Activated T-cell treated with anti-CD3 and anti-CD28 coated beads for 24 hours (primary cell): ENCODE measurements at places on chromosomes 7 and 10.

DNA sequence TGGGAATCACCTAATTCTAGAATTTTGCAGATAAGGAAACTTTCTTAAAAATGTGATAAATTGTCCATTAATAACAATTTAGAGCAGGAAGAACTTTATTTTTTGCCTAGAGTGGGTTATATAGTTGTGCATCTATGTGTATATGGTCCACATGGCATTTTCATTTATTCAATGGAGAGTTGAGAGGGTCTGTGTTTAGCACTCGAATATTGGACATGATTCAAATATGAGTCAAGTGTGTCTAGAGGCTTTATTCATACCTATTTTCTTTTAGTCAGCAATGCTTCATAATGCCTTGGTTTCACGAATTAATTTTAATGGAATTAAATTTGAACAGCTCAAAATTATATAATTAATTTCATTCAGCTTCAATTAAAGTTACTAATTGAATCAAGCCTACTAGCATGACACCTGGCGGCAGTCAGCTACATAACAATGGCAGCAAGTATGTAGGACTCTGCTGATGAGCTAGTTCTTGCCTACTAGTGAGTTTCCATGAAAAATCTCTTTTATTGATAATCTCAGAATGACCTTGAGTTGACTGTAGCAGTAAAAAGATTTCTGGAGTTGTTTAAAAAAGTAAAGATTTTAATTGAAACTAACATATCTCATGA lies 17.7 kb downstream of the MDFIC start:
- DNase-seq, result no peak

DNA sequence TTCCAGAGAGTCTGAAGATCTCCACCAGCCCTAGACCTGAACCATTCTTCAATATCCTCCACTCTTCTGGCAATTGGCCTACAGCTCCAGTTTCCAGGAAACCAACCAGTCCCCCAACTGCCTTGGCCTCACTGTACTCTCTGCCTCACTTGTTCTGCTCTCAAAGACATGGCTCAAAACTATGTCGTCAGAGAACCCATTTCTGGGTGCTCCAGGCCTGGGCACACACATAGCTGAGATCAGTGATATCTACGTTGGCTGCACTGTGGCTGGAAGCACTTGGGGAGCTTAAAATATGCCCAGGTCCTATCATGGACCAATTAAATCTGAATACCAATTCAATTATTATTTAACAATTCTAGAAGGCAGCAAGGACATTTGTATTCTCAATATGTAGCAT lies 93.1 kb downstream of the COBL start:
- DNase-seq, result no peak

- no peak for DNase-seq
Measured at GRCh38 chr10:86757113-86757972, 924 bp downstream of the BMPR1A start.

DNA sequence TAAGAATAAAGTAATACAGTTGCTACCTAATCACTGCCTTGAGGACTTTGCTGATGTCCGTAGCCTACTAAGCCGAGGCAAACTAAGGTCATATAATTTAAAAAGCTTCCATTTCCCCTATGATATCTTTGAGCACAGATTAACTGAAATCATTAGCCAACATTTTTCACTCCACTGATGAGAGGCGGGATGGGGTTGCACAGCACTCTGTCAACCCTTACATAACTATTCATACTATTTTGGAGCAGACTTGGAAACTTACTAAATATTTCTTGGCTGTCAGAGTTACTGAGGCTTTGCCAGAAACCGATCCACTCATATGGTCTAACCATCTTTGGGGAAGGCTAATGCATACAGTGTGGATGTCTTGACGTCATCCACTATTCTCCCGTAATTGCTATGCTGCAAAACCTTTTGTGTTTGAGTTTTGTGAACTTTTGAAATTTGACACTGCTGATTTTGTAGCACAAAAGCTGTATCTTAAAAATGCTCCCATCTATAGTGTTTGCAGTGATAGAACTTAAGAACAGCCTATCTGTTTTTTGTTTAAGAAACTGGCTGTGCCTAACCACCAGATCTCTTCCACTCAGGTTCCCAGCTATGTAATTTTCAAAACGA lies 248.7 kb downstream of the TSPAN12 start:
- no peak for DNase-seq

DNA sequence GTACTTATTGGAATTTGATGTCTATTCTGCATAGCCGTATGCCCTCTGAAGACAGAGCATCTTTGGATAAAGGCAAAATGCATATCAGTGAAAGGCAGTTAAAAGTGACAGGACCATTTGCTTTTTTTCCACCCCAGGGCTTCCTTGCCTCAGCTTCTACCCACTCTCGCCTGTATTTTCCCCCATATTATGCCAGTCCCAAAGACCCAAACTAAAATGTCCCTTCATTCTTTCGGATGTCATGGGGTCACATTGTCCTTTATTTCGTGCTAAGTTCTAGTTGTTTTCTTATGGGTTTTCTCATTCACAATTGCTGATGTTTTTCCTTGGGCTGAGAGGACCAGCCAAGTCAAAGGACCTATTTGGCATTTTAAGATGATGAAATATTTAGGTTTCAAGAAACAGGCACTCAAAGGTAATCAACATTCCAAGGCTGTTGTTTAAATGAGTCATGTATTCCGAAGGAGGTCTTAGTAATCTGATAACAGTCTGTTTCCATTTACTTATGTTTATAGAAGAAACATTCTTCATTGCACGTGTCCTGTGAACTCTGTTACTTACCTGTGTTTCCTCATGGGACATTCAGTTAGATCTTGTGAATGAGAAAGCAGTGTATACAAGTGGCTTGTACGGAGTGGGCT lies 74.1 kb downstream of the DNAH11 start:
- DNase-seq, result no peak

DNA sequence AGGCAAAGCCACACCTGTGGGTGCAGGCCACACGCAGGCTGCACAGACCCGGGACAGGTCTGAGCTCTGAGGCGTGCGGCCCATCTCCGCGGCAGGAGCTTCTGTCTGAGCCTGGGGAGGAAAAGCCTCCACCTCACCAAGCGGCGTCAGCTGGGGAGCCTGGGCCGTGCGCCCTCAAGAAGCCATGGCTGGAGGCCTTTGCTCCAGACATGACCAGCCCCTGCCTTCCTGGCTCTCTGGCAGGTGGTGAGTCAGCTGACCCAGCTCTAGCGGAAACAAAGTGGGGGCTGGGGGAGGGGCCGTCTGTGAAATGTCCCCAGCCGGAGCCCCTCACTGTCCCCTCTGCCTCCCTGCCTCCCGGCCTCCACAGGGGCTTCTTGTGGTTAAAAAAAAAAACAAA lies 12.5 kb downstream of the GPER1 start:
- no peak for DNase-seq

- DNase-seq, result no peak
Measured at GRCh38 chr10:80870282-80870681, 332.6 kb downstream of the SH2D4B start.

DNA sequence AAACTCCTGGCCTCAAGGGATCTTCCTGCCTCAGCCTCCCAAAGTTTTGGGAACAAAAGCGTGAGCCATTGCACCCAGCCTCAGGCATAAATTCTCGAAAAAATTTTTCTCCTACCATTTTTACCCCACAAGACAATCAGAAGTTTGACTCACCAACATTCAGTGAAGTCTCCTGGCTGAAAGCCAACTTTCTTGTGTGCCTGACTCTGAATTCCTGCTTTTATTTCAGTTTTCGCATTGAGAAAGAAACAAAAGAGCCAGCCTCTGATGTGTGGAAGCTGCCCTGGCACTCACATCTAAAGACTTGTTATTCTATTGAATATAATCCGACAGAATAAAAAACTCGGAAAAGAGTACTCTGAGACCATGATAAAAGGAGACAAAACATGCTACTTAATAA lies 402.9 kb downstream of the MAGI2 start:
- no peak for DNase-seq

DNA sequence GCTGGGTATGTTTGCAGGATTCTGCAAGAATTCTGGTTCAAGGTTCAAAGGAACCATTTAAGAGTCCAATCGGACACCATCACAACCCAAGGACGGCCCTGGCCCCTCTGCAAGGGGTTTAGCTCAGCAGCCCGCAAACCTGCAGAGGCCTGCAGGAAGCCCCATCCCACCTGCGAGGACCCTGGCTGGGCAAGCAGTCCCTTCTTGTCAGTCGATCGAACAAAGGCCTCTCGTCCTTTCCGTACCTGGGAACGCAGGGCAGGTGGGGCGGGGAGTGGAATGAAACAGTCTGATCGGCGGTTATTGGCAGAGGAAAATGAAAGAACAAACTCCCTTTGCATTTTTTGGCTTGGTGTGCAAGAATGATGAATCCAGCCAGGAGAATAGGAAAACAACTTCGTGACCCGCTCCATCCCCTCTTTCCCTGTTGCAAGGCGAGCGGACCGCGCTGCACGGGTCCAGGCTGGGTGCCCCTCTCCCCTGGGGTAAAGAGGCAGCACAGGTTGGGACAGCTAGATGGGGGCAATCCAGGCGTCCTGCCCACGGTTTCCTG lies 73.7 kb downstream of the INSIG1 start:
- DNase-seq, result no peak

GRCh38 chr10:44878706-44879530 lies 32.2 kb upstream of the TMEM72 start:
- peak; percentile 72 for DNase-seq

- no peak for DNase-seq
Measured at GRCh38 chr10:114753126-114753525, 68.5 kb upstream of the FHIP2A start.

DNA sequence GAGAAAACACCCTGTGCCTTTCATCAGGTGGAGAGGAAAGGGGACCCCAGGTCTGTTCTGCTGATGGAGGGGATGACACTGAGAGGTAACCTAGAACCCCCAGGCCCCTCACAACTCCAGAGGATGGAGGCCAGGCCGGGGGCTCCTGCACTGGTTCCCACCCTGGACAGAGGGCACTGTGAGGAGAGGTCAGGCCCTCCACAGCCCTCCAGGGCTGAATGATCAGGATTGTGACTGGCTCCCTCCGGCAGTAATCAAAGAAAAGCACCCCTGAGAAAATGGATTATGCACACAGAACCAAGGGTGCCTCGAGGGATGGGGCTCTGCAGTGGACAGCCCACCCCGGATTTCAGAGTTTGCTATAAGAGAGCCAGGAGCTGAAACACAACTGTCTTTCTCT lies 502.8 kb downstream of the TCERG1L start:
- DNase-seq, result no peak

GRCh38 chr7:50147951-50148808 lies 55.1 kb upstream of the ZPBP start:
- DNase-seq, result peak; percentile 33

DNA sequence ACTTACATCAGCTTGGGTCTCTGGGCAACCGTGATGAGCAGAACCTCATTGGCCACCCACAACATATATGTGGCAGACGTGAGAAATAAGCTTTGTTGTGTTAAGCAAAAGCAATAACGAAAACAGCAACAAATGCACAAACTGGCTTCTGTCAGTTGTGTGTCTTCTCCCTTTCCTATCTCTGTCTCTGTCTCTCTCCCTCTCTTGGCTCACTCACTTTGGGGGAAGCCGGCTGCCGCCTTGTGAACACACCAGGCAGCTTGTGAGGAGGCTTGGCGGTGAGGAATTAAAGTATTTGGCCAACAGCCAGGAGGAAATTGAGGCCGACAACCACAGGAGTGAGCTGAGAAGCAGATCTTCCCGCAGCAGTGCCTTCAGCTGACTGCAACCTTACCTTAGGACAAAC lies 21.9 kb upstream of the CDCA7L start:
- no peak for DNase-seq

- DNase-seq, result no peak
Measured at GRCh38 chr10:18409599-18410397, 241.6 kb downstream of the NSUN6 start.

DNA sequence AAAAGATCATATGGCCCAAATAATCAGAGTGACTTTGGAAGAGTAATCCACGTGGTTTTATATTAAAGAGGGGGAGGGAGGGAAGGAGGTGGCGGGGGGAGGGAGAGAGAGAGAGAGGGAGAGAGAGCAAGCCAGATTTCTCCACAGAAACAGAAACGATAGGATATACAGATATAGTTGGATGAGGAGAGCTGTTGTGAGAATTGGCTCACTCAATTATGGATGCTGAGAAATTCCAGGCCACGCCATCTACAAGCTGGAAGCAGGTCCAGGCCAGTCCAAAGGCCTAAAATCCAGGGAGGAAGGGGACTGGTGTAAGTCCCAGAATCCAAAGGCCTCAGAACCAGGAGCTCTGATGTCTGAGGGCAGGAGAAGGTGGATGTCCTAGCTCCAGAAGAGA lies 75.5 kb downstream of the CXCL12 start:
- no peak for DNase-seq

- no peak for DNase-seq
Measured at GRCh38 chr10:131088619-131089018, 222.9 kb downstream of the TCERG1L start.

DNA sequence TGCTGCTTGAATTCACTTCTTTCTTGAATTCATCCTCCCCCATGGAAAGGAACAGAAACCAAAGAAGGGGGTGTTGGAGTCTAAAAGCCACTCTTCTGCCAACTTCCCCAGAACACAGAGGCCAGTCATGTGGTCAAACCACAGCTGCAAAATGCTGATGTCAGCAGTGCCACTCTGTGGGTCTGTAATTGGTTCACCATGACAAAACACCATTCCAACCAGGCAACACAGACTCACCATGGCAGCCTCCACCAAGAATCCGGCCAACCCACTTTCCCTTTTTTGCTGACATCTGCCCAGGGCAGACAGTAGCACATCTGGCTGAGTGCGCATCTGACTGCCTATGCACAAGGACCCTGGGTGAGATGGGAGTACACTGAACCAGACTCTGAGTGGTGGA lies 16.8 kb downstream of the OSBPL3 start:
- no peak for DNase-seq

- DNase-seq, result no peak
Measured at GRCh38 chr7:81162771-81163525, 244.1 kb upstream of the SEMA3C start.

GRCh38 chr10:6091630-6092029 lies 2.8 kb downstream of the RBM17 start:
- no peak for DNase-seq

- DNase-seq, result no peak
Measured at GRCh38 chr10:116961406-116962251, 43.4 kb downstream of the SHTN1 start.

GRCh38 chr10:107442035-107442505 lies 277.6 kb upstream of the SORCS1 start:
- no peak for DNase-seq
